HT-29 (cell line): ENCODE measurements at places on chromosomes 4 and X.

- DNase-seq = no peak
Measured at GRCh38 chr4:31983677-31984076, 1263.5 kb downstream of the PCDH7 start.

DNA sequence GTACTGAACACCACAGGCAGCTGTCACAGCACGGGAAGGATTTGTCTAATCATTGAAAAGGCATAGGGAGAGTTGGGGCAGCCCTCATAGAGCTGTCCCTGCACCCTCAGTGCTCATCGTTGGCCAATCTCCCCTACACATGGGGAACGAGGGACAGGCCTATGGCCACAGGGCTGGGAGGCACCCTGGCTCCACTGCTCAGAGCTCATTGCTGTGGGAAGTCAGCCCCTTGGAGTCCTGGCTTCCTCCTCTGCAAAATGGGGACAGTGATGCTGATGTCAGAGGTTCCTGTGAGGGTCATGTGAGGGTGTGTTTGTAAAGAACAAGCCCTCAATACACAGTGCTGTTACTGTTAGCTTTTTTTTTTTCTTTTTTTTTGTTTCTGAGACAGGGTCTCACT lies 19.3 kb upstream of the HTRA3 start:
- DNase-seq = no peak

DNA sequence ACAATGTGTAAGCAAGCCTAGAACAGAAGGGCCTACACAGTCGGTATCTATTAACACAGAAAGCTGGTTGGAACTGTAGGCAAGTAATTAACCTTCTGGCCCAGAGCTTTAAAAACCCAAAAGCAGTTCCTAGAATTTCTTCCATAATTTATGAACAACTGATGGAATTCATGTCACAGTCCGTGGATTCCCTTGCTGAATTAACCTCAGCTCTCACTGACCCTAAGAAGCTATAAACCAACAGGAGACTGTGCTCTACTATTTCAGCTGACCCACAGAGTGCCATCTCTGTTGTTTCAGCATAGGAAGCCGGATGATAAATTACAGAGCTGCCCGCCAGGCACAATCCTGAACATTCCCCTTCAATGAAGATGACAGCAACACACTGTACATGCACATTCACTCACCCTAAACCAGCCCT lies 157.3 kb downstream of the PRDM5 start:
- no peak for DNase-seq

DNA sequence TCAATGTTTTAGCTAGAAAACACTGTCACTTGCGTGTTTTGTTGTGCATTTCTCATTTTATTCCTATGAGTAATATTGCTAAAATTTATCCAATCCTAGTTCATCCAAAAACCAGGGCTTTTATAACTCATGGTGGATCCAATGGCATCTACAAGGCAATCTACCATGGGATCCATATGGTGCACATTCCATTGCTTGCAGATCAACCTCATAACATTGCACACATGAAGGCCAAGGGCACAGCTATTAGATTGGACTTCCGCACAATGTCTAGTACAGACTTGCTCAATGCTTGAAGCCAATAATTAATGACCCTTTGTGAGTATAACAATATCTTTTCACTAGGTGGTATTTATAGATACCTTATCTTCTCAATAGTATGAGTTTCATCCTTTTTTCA lies 57.2 kb upstream of the UGT2B7 start:
- no peak for DNase-seq

DNA sequence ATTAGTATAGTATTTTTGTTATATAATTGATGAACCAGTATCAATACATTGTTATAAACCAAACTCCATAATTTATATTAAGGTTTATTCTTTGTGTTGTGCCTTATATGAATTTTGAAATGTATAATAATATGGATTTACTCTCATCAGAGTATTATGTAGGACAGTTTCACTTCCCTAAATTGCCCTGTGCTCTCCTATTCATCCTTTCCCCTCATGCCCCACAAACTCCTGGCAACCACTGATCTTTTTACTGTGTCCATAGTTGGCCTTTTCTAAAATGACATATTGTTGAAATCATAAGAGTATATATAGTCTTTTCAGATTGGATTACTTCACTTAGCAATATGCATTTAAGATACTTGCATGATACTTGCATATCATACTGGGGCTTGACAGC lies 958.1 kb upstream of the GRID2 start:
- no peak for DNase-seq

GRCh38 chr4:38526412-38526811 lies 137.6 kb upstream of the KLF3 start:
- no peak for DNase-seq

DNA sequence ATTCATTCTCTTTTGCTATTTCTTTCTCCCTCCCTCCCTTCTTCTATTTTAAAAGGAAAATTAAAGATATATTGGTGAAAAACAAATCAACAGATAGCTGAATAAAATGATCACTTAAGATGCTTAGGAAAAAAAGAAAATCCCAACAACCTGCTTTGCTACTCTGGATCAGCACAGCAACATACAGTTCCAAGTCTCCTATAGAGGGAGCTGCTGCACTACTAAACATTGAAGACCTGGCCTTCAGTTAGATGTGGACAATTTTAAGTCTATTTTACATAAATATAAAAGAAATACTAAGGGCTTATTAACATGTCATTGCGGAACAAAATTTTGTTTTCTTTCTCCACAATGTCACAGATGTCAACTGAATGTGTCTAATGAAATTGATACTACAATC lies 226.4 kb downstream of the MAGEB5 start:
- DNase-seq = peak; percentile 44

DNA sequence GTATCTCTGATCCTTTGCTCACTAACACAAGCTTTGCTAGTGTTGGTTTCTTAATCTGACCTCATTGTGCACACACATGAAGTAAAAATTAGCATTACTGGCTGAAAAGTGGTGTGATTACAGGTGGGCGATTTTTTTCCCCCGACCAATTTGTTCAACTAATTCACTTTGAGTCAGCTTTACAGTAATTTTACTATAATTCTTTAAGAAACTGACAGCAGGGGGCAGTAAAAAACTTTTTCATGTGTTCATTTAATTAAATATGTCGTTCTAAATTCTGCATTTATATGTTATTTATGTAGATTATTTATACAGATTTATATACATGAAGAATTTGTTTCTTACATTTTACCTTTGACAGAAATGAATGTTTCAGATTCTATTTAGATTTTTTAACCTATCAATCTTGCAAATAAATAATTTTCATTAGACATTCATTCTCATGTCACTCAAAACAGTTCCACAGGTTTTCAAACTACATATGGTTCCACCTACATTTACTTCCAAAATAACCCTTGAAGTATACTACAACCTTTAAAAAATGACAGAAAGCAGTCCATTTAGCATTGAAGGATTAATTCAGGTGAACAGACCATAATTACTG lies 17.5 kb downstream of the PALLD start:
- peak; percentile 57 for DNase-seq

DNA sequence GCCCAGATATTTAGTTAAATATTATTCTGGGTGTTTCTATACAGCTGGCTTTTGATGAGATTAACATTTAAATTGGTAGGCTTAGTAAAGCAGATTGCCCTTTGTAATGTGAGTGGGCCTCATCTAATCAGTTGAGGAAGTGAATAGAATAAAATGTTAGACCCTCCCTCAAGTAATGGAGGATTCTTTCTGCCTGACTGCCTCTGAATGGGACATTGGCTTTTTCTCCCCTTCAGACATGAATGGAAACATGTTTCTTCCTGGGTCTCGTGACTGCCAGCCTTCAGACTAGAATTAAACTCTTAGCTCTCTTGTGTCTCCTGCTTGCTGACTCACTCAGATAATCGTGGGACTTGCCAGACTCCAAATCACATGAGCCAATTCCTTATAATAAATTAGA lies 266.7 kb downstream of the INPP4B start:
- no peak for DNase-seq

DNA sequence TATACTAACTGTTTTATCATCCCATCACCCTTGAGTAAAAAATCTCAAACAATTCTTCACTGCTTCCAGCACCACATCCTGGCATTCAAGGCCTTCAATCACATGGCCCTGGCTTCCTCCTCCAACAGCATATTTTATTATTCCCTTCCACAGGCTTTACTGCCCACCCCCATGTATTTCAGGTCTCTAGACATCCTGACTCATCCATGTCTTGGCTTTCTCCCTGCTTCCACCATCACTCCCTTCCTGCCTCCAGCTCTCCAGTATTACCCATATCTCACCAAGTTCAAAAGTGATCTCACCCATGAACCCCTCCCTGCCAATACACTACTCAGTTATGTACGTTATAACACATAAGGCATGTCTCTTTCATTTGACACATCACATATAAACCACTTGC lies 34.7 kb upstream of the PLAC1 start:
- DNase-seq = no peak

DNA sequence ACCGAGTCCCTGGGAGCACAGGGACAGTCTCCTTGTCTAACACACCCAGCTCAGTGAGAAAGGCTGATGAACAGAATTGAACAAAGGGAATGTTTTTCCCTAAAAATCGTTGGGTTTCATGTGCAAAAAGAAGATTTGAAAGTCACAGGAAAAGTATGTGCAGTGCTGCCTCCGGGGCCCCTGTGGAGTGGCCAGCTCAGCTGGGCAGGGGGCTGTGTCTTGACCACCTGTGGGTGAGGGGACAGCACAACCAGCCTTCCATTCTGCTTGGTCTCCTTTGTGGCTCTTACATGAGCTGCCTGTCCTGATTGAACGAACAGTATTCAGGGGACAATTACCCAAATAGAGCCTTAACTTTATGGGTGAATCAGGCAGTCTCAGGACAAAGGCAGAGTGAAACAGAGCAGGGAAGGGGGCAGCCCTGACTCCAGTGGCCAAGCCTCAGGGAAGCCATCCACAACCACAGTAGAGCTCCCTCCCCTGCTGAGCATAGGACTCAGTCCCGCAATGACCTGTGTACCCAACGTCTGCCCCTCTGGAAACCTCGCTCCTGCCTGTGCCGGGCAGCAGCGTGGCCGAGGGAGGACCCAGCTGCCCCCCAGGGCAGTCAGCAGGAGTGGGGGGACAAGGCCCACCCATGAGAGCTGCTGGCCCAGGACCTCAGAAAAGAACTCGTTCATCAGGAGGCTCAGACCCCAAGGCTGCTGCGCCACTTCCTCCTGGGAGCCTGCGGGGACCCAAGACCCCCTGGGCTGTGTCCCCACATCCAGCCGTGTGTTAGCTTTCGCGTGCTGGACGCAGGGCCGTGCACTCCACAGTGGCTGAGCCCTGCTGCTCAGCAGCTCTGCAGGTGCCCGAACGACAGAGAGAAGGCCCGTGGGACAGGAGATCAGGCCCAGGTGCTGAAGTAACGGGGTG lies 59.6 kb upstream of the MXD4 start:
- DNase-seq = no peak

GRCh38 chr4:7190691-7191545 lies 1.4 kb upstream of the SORCS2 start:
- DNase-seq = no peak

GRCh38 chr4:126916049-126916625 lies 716.6 kb upstream of the INTU start:
- DNase-seq = no peak

GRCh38 chr4:95268819-95269565 lies 279.8 kb downstream of the UNC5C start:
- DNase-seq = no peak

- peak; percentile 44 for DNase-seq
Measured at GRCh38 chrX:75603833-75604232, 81.0 kb upstream of the ZDHHC15 start.

- DNase-seq = no peak
Measured at GRCh38 chr4:159169404-159170302, 66.8 kb downstream of the RAPGEF2 start.

- DNase-seq = peak; percentile 38
Measured at GRCh38 chrX:47751670-47752069, 85.0 kb upstream of the ZNF81 start.

DNA sequence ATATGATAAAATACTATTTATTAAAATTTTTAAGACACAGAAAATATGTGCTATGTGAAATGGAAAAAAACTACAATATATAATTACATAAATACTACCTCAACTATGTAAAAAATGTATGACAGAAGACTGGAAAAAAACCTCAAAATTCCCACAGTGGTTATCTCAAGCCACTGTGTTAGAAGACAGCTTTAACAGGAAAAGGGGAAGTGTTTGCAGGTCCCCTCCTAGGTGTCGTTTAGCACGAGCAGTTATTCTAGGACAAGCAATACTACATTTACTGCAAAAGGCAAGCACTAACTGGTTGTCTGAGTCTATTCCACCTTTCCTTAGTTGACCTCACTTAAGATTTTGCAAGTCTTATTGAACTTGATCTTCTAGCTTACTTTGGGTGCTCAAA lies 44.9 kb upstream of the PHF8 start:
- no peak for DNase-seq
